ENCODE measurements at places on chromosomes 16 and 17.

DNA sequence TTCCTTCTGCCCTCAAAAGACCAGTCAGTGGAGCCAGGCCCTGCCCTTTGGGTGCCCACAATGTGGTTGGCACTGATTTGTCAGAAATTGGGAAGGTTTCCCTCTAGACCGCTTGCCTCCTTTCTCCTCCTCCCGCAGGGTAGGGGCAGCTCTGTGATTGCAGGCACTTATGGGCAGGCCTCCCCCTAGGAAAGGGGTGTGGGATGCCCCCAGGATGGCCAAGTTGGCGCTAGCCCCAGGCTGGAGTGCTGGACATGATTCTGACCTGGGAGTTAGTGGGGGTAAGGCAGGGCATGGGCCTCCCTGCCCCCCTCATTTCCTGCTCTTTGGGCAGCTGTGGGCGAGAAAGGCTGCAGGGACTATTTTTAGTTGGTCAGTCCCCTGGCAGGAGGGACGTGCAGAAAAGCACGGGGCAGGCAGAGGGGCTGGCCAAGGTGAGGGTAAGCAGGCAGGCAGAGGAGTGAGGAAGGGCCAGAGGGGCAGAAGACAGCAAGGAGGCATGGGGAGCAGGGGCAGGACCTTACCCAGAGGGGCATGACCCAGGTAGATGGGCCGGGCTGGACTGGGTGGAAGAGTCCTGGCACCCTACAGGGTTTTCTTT, 3.3 kb downstream of the RARA start:
- no peak for DNase-seq

- no peak for DNase-seq
Measured at GRCh38 chr16:57944970-57945739, 25.8 kb downstream of the CNGB1 start.

DNA sequence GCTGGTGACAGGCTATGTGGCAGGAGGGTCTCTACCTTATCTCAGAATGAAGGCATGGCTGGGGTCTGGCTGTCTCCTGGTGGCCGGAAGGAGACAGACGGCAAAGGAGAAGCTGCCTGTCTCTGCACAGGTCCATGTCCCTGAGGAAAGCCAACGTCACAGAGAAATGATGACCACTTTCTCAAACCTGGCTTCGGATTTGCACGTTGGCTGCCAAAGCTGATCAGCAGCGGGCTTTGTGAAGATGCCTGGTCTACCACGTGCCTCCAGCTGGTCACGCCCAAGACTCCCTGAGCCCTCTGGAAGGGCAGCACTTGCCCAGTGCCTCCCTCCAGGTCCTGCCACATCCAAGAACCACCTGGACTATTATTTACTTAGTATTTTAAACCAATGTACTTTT, 8.4 kb downstream of the DEXI start:
- DNase-seq: no peak

- DNase-seq: no peak
Measured at GRCh38 chr16:76900285-76901263, 290.4 kb upstream of the MON1B start.

DNA sequence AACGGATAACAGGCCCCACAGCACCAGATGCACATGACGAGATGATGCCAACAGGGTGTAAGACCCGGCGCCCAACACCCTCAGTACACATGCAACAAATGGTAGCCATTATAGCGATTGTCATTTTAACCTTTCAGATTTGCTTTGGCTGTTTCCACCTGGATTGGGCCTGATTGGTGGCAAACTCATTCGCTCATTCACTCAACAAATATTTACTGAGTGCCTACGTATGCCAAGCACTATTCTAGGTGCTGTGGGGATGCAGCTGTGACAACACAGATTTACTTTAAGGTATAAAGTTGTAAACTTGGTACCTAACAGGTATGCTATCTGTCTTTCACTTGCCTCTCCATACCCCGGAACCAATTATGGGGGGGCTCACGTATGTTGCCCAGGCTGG, 66.8 kb downstream of the SRCIN1 start:
- peak; percentile 98 for DNase-seq

DNA sequence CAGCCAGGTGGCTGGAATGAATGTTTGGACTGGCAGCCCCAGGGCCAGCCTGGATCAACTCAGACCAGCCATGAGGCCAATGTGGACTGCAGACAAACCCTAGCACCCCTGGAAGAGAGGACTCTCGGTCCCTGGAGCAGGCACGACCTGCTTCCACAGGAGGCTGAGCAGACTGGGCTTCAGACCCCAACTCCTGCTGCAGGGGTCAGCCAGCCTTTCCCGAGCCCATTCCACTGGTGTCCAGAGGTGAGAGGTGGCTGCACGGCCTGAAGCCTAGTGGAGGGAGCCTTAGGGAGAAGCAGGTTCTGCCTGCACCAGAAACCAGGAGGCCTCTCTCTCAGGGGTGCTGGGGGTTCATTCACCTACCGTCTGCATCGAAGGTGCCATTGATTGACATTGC, 97.1 kb downstream of the CPPED1 start:
- no peak for DNase-seq

GRCh38 chr17:4444782-4445473, 11.2 kb downstream of the SPNS3 start:
- DNase-seq: no peak

- DNase-seq: no peak
Measured at GRCh38 chr16:66516808-66517585, 32.9 kb downstream of the TK2 start.

- no peak for DNase-seq
Measured at GRCh38 chr17:49755663-49756283, 8.2 kb downstream of the FAM117A start.

GRCh38 chr16:85096921-85097320, 15.4 kb downstream of the CIBAR2 start:
- DNase-seq: no peak

DNA sequence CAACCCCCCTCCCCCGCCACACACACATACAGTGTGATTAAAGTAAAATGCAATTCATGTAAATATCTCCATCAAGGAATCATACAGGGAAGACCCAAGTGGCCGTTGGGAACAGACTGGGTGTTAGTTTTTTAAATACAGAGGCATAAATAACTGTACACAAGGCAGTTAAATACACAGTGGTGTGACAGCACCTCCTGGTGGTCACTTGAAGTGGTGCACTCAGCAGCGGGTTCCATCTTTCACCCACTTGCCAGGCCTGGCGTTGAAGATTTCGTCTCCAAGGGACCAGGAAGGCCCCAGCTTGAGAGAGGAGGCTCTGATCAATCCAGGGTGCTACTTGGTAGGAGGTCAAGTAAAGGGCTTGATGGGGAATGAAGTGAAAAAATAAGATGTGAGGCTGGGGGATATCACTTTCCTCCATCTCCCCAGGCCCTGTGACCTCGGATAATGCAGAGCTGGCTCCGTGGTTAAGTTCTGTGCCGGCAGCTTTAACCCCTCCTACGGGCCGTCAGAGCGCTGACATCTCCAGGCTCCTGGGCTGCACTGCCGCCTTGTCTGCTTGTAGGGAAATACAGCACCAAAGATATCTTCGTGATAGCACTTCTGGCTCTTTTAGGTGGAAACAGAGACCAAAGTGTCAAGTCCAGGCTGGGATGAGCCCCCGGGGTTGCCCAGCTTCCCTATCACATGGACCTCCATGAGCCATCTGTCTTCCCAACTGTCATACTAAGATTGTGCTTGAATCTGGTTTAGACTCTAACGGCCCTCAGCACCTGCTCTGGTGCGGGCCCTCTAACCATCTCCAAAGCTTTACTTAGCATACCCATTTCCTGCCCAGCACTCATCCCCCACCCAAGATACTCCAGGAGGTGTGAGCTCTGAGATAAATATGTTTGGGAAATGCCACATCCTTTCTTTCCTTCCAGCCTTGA, 20.7 kb downstream of the LGALS9 start:
- no peak for DNase-seq

- no peak for DNase-seq
Measured at GRCh38 chr16:27174007-27174406, 29.3 kb upstream of the KDM8 start.

GRCh38 chr17:73069841-73070240, 22.6 kb downstream of the SLC39A11 start:
- no peak for DNase-seq

GRCh38 chr16:54216268-54216667, 70.3 kb downstream of the IRX3 start:
- no peak for DNase-seq

DNA sequence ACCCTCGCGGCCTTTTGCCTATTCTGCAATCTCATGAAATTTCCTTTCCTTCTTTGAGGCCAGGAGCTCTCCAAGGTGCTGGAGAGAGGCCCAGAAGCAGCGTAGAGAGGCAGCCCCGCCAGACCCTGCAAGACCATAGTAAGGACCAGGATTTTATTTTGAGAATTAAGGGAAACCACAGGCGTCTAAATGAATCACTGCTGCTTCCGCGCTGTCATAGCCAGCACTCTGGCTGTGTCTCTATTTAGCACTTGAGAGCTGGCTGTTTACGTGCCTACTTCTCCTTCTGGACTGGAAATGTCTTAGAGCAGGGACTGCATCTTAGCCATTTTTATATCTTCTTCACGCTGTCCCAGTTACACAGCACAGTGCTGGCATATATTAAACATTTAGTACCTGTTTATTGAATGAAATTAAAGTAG, 37.6 kb upstream of the PIRT start:
- no peak for DNase-seq

DNA sequence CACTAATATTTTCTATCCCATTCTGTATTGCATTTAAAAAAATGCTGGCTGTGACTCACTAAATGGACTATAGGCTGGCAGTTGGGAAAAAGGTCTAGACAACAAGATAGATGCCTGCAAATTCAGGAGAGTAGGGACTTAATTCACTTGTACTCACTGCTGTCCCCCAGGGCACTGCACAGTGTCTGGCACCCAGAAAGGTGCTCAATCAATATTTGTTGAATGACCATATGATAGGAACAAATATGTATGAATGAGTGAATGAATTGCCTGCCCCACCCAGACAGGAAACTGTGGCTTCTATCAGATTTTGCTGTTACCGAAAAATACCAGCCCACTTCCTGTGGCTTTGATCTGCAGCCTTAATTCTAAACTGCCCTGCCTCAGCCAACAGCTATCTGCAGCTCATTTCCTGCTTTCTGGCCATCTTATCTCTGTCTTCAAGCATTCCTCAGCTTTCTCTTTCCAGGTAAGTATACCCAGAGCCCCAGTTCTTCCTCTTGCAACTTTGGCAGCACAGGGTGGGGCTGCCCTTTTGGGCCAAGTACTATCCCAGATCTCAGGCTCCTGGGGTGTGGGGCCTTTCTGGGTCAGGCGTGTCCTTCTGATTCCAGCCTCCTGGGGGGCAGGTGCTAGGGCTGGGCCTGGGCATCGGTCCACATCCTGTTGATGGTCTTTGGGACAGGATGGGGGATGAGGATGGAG, 15.3 kb upstream of the TNS4 start:
- DNase-seq: no peak
